ENCODE measurements at places on chromosomes 1 and 21.

- DNase-seq: no peak
These were observed 107.4 kb downstream of the NTPCR start for GRCh38 chr1:233057836-233058235.

DNA sequence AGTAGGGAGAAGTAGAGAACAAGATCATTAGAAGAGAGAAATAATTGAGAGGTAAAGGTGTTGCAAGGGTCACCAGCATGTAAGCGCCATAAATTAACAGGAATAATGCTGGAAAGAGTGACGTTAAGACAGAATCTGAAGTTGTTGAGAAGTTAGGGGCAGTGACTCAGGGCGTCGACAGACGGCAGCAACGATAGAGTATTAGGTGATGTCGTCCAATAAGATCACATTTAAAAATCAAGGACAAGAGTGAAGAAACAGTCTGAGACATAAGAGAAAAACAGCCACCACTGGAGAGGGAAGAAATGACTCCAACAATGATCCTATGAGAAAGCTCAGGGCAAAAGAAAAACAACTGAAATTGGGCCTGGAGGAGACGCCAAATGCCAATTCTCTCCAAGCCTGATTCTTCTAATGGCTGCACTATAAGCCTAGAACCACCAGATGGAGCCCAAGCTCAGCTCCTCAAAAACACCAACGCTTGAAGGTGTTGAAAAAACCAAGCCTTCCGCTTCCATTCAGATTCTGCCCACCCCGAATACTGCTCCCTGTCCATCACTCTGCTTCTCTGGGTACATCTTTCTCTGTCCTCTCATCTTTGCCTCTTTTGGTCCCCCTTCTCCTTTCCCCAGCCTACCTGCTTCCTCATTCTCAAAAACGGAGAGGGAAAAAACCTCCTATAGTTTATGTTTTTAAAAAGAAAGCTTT, 70.0 kb downstream of the LUZP1 start:
- peak; percentile 35 for DNase-seq

DNA sequence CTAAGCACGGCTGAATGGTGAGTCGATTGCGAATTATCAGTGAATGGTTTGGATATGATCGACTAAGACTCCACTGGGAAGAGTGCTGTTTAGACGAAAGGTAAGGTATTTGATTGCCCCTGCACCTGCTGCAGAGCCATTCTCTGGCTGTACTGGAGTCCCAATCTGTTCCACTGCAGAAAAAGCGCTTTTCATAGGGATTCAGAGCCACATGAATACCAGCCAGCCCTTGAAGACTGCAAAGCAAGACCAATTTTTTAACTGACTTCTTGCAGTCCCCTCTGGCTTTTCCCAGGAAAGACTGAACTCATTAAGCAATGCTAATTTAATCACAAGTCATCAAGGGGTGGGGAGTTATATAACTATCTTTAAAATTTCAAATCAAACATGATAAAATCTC, 1.3 kb downstream of the GREM2 start:
- no peak for DNase-seq

DNA sequence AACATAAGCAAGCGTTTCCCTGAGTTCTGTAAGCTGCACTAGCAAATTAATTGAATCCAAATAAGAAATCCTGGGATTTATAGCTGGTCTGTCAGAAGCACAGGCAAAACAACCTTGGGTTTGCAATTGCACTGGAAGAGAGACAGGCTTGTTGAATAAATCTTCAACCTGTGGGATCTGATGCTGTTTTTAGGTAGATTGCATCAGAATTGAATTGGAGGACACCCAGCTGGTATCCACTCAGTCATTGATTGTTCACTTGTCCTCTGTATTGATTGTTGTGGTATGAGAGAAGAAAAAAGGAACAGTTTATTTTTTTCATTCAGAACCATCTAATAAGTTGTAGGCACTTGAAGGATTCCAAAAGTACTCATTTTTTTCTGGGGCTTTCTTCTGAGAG, 497.4 kb downstream of the SIPA1L2 start:
- DNase-seq: no peak

- DNase-seq: no peak
These were observed at the start of gene NBPF20 for GRCh38 chr1:145425436-145426029. Gene NBPF20, minus strand, starts transcription at chr1:145425603. Its CDS starts 20,331 bp downstream, at chr1:145405272.

- DNase-seq: no peak
These were observed 80.9 kb downstream of the BACH1 start for GRCh38 chr21:29379517-29380054.

GRCh38 chr1:160581961-160582360, 2.7 kb upstream of the CD84 start:
- DNase-seq: no peak

DNA sequence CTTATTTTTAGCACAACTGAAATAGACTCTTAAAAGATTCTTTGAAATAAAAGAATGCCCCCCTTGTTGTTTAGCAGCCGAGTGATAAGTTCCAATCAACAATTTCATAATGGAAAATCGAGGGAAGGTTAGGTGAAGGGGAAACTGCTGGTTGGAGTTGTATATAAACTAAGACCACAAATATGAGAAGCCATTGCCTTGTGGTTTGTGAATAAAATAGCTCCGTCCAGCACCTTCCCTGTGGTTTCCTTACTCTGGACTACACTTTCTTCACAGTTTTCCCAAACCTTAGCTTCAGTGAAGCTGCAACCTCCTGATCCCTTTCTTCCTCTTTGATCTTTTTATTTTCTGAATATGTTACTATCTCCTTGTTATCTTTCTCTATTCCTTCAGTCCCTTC, 6.7 kb upstream of the RAB3GAP2 start:
- DNase-seq: no peak

- DNase-seq: no peak
These were observed 40.6 kb downstream of the CAMSAP2 start for GRCh38 chr1:200779326-200779725.

DNA sequence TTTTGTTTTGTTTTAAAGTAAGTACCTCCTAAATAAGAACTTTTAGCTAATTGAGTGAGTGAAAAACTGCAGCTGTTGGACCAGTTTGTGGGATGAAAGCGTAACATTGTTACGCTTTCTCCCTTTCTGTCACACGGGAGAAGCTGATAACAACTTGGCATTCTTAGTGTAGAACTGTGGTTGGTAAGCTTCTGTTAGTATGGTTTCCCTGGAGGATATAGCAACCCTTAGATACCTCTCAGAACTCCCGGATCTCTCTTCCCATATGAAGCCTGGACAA, 98.2 kb downstream of the CACHD1 start:
- DNase-seq: no peak

- no peak for DNase-seq
These were observed 96.9 kb downstream of the GRIK3 start for GRCh38 chr1:36937371-36937770.

GRCh38 chr1:25006770-25007169, 76.7 kb upstream of the RUNX3 start:
- no peak for DNase-seq

GRCh38 chr1:235442788-235443429, 61.3 kb downstream of the B3GALNT2 start:
- no peak for DNase-seq

- no peak for DNase-seq
These were observed 27.1 kb upstream of the PLEKHM2 start for GRCh38 chr1:15657021-15657420.

- DNase-seq: no peak
These were observed 100.0 kb downstream of the PLPPR5 start for GRCh38 chr1:98904684-98905083.

DNA sequence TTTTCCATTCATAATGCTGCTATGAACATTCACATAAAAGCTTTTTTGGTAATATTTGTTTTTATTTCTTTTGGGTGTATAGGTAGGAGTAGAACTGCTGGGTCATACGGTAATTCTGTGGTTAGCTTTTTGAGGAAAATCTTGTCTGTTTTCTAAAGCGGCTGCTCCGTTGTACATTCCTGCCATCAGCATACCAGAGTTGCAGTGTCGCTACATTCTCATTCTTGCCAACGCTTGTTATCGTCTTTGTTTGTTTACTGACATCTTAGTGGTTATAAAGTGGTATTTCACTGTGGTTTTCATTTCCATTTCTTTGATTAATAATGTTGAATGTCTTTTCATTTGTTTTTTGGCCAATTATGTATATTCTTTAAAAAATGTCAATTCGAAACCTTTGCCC, 469.8 kb upstream of the ZP4 start:
- DNase-seq: no peak

DNA sequence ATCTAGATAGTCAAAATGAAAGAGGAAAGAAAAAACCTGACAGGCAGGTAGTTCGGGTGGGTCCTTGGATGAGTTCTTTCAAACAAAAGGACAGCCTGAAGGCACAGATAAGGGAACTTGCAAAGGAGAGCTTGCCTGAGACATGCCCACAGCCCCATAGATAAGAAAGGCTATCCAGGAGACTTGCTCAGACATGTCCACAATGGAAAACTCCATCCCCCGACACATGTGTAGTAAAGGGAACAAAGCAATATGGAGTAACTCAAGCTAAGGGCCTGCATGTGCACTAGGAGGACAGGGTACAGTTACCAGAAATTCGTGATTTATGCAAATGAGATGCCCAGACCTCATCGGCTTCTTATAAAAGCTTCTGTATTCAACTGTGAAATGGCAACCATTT, 281.5 kb downstream of the NEGR1 start:
- peak; percentile 38 for DNase-seq

GRCh38 chr1:236389253-236389652, 4.8 kb upstream of the EDARADD start:
- DNase-seq: no peak

GRCh38 chr1:169031566-169032224, 74.8 kb upstream of the ATP1B1 start:
- no peak for DNase-seq

DNA sequence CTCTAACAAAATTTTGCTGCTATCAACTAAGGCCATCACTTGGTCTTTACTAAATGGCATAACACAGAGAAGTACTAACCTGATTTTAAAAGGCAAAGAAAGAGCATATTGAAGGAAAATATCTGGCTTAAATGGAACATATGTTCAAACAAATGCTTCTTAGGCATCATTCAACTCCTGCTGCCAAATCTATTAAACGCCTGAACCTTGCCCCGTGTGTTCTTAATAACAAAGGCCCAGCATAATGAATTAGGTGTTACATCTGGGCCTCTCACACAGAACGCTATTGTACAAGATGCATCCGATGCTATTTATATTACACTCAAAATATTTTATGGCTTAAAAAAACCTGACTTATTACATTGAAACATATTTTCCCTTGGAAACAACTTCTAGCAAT, 48.4 kb downstream of the B3GALNT2 start:
- no peak for DNase-seq

- DNase-seq: no peak
These were observed 222.7 kb downstream of the HMCN1 start for GRCh38 chr1:185956881-185957280.

- DNase-seq: no peak
These were observed 88.2 kb downstream of the CAMTA1 start for GRCh38 chr1:6873298-6874015.

- no peak for DNase-seq
These were observed 7.2 kb upstream of the GRIK3 start for GRCh38 chr1:37041483-37041882.

- no peak for DNase-seq
These were observed 84.2 kb downstream of the RABGAP1L start for GRCh38 chr1:174243451-174244000.

DNA sequence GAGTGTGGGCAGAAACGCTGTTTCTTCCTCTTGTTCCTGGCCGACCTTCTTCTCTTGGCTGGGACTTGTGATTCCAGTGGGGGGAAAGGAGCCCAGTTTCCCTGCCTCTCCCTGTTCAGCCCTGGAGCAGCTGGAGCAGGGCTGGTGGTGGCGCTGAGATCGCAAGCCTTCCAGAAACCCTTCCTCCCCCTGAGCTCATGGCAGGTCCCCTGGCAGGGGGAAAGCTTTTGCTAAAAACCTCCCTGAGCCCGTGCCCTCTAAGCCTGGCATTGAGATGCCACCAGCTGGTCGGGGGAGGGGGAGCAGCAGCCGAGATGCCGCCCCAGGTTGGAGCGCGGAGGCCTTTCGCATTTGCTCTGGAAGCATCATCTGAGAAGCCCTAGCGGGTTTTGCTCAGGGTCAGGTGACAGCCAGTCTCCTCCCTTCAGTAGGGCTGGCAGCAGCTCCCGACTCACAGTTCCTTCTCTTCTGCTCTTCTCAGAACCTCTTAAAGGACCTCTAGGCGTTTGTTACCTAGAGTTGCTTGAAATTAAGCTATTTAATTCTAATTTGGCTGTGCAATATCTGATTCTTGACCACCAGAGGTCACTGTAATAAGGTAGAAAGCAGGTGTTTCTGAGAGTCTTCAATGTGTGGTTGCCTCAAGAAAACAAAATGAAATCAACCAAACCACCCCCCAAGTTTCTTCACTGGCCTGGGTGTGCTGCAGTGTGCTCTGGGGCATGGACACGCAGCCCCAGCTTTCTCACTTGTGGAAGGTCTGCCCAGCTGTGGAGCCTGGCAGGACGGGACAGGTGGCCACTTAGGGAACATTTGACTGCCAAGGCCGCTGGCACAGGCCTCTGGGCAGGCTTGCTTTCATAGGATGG, 257.3 kb downstream of the CAMTA1 start:
- no peak for DNase-seq

- no peak for DNase-seq
These were observed 18.3 kb upstream of the MAP10 start for GRCh38 chr1:232786845-232787455.

GRCh38 chr1:145751491-145752037, 32.3 kb downstream of the CD160 start:
- DNase-seq: no peak

GRCh38 chr1:206803221-206803730, 31.0 kb upstream of the IL10 start:
- no peak for DNase-seq

GRCh38 chr21:37373539-37373938, 7.0 kb downstream of the DYRK1A start:
- no peak for DNase-seq

DNA sequence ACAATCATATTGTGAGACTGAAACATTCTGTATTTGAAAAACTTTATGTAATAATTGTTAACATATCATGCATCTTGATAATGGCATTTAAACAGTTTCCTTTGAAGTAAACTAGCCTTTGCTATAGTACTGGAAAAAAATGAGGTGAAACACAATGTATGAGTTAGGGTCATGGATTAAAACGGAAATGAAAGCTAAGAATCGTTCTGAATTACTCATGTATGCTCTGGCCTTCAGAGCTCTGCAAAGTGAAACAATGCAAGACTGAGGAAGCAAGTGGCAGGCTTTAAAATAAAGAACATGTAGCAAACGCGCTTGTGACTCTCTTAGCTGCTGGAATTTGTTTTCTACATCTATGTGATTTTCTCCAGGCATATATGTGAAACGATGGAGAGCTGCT, 317.1 kb downstream of the DPYD start:
- DNase-seq: no peak

DNA sequence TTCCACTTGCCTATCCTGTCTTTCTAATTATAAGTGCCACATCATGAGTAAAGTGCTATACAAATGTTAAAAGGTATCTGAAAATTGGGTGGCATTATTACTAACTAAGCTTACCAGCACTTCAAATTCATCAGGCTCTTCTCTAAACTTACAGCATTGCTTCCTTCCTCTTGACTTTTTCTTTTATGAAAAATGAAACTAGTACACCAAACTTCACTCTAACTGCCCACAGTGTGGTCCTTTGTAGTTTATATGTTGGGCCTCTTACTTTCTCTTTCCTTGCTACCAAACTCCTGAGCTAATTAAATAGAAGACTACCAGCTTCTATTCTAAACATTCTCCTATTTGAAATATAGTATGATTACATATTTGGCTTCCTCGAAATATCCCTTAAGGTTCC, 81.8 kb downstream of the NOTCH2 start:
- DNase-seq: no peak

Measured in iPS DF 19.7 (cell line).